ENCODE measurements at places on chromosomes 5 and 9.

DNA sequence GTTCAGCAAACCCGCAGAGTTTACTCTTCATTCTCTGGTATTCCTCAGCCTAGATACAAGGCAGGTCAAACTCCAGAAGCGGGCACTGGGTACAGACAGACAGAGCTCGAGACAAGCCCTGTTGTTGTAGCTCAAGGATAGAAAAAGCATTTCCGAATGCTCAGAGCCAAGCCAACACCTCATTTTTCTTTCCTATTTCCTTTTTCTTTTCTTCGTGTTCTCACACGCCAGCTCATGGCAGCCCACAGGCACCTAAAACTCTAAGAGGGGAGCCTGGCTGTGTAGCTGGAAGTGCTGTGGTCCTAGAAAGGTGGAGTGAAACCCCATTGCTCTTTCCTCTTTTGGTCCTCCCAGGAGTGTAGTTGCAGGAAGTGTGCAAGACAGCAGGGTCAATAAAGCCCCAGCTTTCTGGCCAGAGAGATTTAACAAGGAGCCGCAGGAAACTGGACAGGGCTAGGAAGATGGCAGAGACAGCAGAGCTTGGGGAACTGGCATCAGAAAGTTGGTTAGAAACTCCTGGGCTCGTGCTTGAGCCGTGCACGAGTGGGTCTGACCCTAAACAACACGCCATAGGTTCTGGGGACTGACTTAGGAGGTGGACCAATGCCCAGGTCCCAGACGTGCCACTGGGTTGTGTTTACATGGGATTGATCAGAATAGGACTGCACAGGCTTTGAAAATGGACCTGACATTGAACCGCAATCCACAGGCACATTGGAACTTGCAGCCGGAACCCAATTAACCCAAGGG, 41.6 kb downstream of the ADAMTS2 start:
- no peak for DNase-seq

- no peak for DNase-seq
Observed at GRCh38 chr5:69084195-69084594, 9.6 kb upstream of the SLC30A5 start.

- no peak for DNase-seq
Observed at GRCh38 chr5:30891660-30892059, 301.8 kb upstream of the CDH6 start.

GRCh38 chr5:91174396-91174795, 208.7 kb downstream of the ARRDC3 start:
- no peak for DNase-seq

GRCh38 chr5:10632110-10632761, 68.4 kb downstream of the ANKRD33B start:
- DNase-seq, result peak; percentile 35

DNA sequence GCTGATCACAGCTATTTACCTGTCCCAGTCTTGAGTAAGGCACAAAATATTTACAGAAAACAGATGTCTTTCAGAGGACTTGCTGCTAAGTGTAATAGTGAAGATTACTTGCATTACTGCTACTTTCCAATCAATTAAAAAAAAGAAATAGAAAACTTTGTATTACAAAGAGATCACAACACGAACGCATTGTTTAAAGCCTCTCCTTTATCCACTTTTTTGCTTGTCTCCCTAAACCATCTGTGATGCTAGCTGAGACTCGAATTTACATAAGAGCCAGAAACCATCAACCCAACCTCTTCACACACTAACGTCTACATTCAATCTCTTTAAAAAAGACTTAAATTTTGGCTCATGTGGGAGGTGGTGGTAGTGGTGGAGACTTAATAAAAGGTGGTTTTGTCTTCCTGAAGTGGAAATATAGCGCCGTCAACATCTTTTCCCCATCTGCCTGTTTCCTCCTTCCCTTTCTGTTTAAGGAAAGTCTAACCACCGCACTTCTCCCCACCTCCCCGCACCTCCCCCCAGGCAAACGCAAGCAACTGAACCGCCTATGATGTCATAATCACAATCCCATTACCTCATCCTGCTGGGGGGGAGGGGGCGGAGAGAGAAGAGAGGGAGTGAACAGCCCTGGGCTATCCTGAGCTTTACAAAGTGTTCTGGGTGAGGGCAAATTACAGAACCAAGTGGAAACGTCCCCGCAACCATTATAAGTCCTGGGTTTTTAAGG, 948 bp upstream of the FAM53C start:
- peak; percentile 90 for DNase-seq

- no peak for DNase-seq
Observed at GRCh38 chr9:70566751-70567150, 152.3 kb upstream of the KLF9 start.

DNA sequence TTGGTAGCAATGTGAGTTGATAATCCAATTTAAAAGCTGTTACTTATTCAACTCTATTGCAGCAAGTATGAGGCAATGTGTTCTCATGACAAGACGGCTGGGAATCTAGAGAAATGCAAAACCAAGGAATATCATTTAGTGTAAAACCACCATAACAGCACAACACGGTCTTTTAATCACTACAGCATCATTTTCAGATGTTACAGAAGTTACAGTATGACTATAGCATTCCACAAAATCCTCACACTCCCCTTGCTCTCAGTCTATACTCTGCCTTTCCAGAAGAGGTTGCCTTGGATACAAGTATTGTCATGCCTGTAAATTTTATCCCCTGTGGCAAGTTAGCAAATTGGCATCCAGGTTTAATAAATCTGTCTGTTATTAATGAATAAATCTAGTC, 28.6 kb upstream of the TAS2R1 start:
- DNase-seq, result no peak

DNA sequence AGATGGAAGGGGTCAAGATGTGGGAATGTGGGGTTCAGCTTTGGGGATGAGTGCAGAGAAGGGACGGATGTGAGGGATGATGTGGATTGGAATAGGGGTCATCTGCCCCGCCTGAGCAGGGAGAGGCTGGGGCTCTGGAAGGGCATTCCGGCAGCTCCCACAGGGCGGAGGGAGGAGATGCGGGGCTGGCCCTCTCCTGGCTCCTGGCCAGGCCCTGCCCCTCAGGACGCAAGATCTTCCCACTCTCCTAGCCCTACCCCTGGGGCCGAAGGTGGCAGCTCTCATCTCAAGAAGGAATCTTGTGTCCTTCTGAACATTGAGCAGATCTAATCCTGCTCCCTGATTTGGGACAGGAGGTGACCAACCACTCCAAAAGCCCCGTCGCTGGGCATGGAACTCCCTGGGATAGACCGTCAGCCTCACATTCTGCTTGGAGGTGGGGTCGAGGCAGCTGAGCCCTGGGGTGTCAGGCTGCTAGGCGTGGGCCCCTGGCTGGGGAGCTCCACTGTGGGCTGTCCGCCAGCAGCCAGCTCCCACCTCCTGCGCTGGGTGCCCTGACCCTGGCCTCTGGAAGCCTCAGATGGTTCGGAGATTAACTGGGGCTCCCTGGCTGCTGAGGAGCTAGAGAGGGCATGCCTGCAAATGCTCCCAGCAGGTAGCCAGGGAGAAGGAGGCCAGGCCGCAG, 125.2 kb downstream of the ZNF354C start:
- DNase-seq, result no peak

DNA sequence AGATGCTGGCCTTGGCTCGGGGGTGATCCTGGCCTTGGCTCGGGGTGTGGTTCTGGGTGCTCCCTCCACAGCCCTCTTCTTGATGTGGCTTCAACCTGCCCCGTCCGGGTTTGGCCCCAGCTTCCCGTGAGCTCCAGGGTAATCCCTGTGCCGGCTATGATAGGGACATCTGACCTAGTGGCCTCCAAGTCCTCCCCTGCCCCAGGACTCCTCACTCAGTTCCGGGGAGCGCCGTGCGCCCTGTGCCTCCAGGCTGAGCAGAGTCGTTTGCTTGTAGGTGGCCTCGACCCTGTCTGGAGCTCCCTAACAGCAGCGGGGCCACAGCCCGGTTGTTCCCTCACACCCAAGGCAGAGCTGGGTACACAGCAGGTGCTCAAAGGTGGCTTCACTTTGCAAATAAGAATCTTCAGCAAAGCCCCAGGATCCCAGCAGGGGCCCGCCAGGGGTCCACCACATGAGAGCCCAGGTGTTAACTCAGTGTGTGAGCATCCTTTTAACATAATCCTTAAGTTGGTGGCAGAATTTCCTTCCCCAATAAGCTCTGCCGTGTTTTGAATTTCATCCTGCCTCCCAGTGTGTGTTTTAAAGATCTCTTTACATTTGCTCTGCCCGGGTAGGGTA, 32.3 kb upstream of the CEP72 start:
- DNase-seq, result no peak

DNA sequence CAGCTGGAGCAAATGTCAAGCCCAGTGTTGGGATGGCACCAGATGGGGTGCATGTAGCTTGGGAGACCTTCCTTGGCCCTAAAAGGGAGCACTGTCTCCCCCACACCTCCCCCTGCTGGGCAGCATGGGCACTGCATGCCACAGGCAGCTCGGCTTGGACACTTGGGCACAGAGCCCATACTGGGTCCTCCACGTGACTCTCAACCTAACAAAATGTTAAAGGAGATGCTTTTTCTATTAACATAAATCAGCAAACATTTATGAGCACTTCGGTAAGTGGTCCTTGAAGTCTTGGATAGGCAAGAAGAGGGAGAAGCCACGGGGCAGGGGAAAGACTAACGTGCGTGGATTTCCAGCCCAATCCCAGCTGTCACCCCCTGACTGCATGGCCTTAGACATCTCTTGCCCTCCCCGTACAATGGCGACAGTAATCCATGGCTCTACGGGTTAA, 23.9 kb upstream of the MAPK9 start:
- DNase-seq, result peak; percentile 79

DNA sequence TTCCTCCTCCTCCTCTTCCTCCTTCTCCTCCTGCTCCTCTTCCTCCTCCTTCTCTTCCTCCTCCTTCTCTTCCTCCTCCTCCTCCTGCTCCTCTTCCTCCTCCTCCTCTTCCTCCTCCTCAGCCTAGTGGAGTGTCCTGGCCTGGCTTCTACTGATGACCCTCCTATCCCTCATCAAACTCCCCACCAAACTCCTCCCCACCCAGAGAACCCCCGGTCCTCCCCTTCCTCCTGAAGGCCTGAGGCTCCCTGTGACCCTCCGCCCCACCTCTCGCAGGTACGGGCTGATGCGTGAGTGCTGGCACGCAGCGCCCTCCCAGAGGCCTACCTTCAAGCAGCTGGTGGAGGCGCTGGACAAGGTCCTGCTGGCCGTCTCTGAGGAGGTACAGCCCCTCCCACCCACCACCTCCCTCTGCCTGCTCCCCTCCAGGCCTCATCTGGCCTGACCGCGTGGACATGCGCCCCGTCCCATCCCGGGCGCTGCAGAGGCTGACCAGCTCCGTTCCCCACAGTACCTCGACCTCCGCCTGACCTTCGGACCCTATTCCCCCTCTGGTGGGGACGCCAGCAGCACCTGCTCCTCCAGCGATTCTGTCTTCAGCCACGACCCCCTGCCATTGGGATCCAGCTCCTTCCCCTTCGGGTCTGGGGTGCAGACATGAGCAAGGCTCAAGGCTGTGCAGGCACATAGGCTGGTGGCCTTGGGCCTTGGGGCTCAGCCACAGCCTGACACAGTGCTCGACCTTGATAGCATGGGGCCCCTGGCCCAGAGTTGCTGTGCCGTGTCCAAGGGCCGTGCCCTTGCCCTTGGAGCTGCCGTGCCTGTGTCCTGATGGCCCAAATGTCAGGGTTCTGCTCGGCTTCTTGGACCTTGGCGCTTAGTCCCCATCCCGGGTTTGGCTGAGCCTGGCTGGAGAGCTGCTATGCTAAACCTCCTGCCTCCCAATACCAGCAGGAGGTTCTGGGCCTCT, 10.6 kb downstream of the FGFR4 start:
- no peak for DNase-seq

DNA sequence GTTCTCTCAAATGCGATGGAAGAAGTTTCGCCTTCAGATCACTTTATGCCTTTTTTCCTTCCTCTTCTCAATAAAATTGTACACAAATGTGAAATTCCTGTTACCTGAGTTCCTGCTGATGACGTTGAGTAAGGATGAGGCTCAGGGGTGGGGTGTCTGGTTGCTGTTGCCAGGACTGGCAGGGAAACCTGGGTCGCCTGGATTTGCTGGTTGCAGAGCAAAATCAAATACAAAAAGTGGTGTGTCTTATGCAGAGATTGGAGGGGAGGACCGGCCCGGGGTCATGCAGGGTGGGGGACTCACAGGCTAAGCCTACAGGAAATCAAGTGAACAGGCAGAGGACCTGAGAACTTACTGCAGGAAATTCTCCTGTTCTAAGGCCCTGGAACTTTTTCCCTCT, 39.2 kb downstream of the ANXA2R start:
- no peak for DNase-seq

GRCh38 chr5:16143361-16144049, 36.1 kb downstream of the MARCHF11 start:
- no peak for DNase-seq

DNA sequence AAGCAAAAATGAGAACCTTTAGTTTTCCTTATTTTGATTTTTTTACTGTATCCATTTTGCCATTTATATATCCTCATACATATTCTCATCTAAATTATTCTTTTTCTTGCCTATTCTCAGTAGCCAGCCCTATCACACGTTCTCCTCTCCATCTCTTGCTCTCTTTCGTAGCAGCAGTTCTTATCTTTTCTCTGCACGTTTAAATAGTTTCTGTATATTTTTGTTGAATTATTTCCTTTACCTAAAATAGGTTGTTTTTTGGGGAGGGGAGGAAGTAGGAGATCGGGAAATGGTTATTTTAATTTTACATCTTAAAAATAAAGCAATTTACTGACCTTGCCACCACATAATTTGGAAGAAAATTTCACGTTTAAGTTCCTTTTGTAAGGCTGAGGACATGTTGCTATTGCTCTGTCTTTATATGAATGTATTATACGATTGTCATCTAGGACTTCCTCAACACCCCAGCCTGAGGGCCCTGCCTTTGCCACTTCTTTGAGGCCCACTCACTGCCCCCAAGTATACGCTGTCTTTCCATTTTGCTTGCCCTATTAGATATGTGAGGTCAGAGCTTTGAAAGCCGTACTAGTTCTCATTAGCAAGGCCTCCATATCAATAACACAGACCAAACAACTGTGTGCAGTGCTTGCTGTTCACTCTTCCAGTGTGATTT, 140.3 kb downstream of the GNAQ start:
- peak; percentile 84 for DNase-seq

- DNase-seq, result no peak
Observed at GRCh38 chr5:30846171-30846570, 347.3 kb upstream of the CDH6 start.

GRCh38 chr5:67164856-67165525, 31.6 kb downstream of the CD180 start:
- no peak for DNase-seq

GRCh38 chr9:123020796-123021195, 12.7 kb upstream of the GPR21 start:
- no peak for DNase-seq

- DNase-seq, result no peak
Observed at GRCh38 chr9:95461448-95462248, 55.1 kb downstream of the PTCH1 start.

All from hematopoietic multipotent progenitor cell treated with erythropoietin and hydrocortisone succinate and interleukin-3 and kit ligand, for 4 days (in vitro differentiated cells).